SK-N-SH (cell line): ENCODE measurements at places on chromosomes 12 and 14.
A peak's percentile ranks its signal among the peaks of the same experiment; 100 is the strongest.

DNA sequence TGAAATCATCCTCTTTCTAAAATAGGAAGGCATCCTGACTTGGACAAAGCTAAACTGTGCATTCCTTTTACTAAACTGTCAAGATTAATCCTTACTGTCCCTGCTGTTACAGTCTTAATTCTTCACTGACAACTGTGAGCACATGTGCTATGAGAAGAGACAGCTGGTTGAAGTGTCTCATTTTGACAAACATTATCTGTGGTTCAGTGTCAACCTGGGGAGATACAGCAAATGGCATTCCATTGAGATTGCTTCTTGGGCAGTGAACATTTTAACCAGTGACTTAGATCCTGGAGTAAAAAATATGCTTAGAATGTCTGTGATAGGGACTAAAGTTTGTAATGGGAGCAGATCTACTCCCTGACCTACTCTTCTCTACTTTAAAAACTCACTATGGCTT lies 552.6 kb upstream of the ATP2B1 start:
- peaks cover 10% of the 10 kb centered on the region; the same call in 1 of the 2 replicates for H3K4me1 ChIP-seq
- no peak overlapping the region for H3K4me3 ChIP-seq
- H3K36me3 ChIP-seq: no peaks in the 10 kb centered on the region
- no peak for DNase-seq
- H3K27ac ChIP-seq: peak overlapping the region; percentile 86; the same call in 1 of the 2 replicates
- H3K27me3 ChIP-seq: no peaks in the 10 kb centered on the region

DNA sequence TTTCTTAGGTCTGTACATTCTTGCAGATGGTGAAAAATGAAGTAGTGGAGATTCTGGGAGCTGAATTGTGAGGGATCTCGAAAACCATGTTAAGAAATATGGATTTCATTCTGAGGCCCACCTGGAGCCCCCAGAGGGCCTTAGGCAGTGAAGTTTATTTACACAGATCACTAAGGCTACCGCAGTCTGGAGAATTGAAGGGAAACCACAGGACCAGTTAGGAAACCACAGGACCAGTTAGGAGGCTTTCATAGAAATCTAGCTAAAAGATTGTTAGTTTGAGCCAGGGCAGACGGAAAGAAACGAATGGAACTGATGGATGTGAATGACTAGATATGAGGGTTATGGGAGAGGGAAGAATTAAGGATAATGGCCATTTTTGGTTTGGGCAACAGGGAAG lies 7.2 kb downstream of the CBLN3 start:
- no peak overlapping the region for H3K4me3 ChIP-seq
- H3K27me3 ChIP-seq: 0 out of 2 replicates have a peak, but pooled peaks cover 5% of the 10 kb centered on the region

- peaks cover 8% of the 10 kb centered on the region for H3K36me3 ChIP-seq
- no peak overlapping the region for H3K4me3 ChIP-seq
- peaks cover 19% of the 10 kb centered on the region; the same call in 1 of the 2 replicates for H3K4me1 ChIP-seq
- H3K27me3 ChIP-seq: no peaks in the 10 kb centered on the region
- no peak for DNase-seq
These were observed 291.8 kb downstream of the ERC1 start for GRCh38 chr12:1282670-1283315.

- no peak overlapping the region for H3K4me3 ChIP-seq
- H3K27ac ChIP-seq: no peak overlapping the region
- H3K4me1 ChIP-seq: no peaks in the 10 kb centered on the region; the same call in 1 of the 2 replicates
These were observed 45.5 kb downstream of the ZFP36L1 start for GRCh38 chr14:68747393-68747792.

DNA sequence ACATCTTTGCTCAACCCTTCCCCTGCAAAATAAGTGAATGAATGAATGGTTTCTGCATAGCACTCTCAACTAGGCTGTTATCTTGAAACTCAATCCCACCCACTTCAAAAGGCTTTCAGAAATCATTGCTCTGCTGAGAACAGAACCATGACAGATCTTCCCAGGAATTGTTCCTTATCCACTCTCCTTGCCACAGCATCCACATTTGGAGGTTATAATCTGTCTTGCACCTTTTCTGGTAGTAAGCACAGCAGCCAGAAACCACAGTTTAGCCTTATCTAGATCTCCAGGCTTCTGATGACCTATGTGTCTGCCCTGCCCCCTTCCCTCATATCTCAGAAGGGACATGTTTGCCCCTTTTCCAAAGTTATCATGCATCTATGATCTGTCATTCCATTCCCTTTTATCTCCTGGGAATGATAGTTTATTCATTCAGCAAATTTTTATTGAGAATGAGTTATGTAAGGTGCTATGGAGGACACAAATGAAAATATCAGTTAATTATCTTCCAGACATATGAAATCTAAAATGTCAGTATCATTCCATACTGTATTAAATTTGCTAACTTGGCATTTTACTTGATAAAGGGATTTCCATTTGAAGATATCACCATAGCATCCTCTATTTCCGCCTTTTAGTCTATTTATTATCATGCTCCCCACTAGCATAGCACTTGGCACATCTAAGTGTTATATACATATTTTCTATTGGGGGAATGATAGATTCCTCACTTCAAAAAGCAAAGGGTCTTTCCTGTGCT lies 21.4 kb downstream of the LGR5 start:
- H3K27ac ChIP-seq: no peak overlapping the region
- no peak overlapping the region for H3K4me3 ChIP-seq
- DNase-seq: no peak
- peaks cover 5% of the 10 kb centered on the region for H3K4me1 ChIP-seq
- H3K27me3 ChIP-seq: no peaks in the 10 kb centered on the region

GRCh38 chr12:68959891-68960464 lies 27.0 kb upstream of the CPM start:
- H3K27me3 ChIP-seq: no peaks in the 10 kb centered on the region
- H3K4me3 ChIP-seq: no peak overlapping the region
- no peak for DNase-seq
- no peaks in the 10 kb centered on the region for H3K36me3 ChIP-seq
- no peak overlapping the region for H3K27ac ChIP-seq

DNA sequence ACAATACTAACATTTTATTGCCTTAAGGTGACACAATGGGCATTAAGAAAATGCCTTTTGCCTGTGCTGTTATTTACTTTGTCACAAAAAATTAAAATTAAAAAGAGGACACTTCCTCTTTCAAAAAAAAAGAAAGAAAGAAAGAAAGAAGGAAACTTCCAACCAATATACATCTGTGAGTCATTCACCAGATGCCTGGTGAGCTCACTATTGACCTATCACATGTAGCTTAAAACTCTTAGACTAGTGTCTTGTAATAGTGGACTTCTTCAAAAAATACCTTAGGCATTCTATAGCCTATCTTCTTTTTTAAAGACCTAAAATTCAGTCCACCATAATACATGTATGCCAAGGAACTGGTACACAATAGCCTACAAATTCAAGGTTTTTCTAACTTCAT lies 4.9 kb upstream of the SOX5 start:
- no peaks in the 10 kb centered on the region for H3K4me1 ChIP-seq
- no peak overlapping the region for H3K4me3 ChIP-seq
- H3K27ac ChIP-seq: no peak overlapping the region
- H3K27me3 ChIP-seq: peaks cover 12% of the 10 kb centered on the region
- H3K36me3 ChIP-seq: no peaks in the 10 kb centered on the region

GRCh38 chr12:46154221-46154985 lies 114.4 kb downstream of the SLC38A1 start:
- H3K4me1 ChIP-seq: peaks cover 36% of the 10 kb centered on the region; the same call in 1 of the 2 replicates
- H3K27me3 ChIP-seq: no peaks in the 10 kb centered on the region
- DNase-seq: no peak
- peak overlapping the region; percentile 85 for H3K27ac ChIP-seq

DNA sequence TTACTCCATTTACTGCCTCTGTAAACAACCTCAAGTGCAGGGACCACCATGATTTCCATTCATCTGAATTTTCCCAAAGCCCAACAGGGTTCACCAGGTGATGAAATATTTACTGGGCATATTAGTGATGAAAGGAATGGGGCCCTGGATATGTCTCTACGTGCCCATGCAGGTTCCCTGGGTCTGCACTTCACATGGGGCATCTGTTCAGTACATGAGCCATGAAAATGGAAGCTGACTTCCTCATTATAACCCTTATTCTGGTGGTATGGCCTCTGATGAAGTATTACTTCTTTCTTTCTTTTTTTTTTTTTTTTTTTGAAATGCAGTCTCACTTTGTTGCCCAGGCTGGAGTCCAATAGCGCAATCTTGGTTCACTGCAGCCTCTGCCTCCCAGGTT lies 26.5 kb upstream of the CORO1C start:
- H3K27ac ChIP-seq: no peak overlapping the region
- no peaks in the 10 kb centered on the region for H3K4me1 ChIP-seq
- H3K36me3 ChIP-seq: no peaks in the 10 kb centered on the region
- no peak for DNase-seq
- H3K27me3 ChIP-seq: no peaks in the 10 kb centered on the region
- no peak overlapping the region for H3K4me3 ChIP-seq

- H3K27me3 ChIP-seq: peaks cover 9% of the 10 kb centered on the region; the same call in 1 of the 2 replicates
- H3K27ac ChIP-seq: no peak overlapping the region
- H3K4me3 ChIP-seq: peak overlapping the region; percentile 16; the same call in 1 of the 2 replicates
- no peaks in the 10 kb centered on the region for H3K4me1 ChIP-seq
- peak; percentile 76 for DNase-seq
These were observed 21.7 kb upstream of the SLC10A1 start for GRCh38 chr14:69818758-69819191.

DNA sequence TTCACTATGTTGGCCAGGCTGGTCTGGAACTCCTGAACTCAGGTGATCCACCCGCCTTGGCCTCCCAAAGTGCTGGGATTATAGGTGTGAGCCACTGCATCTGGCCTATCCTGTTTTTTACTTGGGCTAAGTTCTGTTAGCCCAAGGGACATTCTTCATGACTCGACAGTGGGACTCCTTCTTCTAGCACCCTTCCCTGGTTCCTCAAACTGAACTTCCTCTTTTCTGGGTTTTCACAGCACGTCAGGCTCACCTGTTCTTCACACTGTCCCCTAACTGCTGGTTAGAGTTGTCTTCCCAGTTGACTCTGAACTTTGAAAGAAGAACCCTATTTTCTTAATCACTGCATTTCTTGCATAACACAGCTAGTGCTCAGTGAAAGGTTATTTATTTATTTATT lies 22.5 kb downstream of the CABP1 start:
- peaks cover 2% of the 10 kb centered on the region; the same call in 1 of the 2 replicates for H3K27me3 ChIP-seq
- H3K4me1 ChIP-seq: no peaks in the 10 kb centered on the region
- H3K4me3 ChIP-seq: no peak overlapping the region
- no peak overlapping the region for H3K27ac ChIP-seq
- no peak for DNase-seq
- no peaks in the 10 kb centered on the region for H3K36me3 ChIP-seq

- H3K4me3 ChIP-seq: no peak overlapping the region
- H3K4me1 ChIP-seq: no peaks in the 10 kb centered on the region
- no peaks in the 10 kb centered on the region for H3K36me3 ChIP-seq
- no peaks in the 10 kb centered on the region for H3K27me3 ChIP-seq
- no peak overlapping the region for H3K27ac ChIP-seq
These were observed 2.8 kb downstream of the GPR19 start for GRCh38 chr12:12693111-12693671.

GRCh38 chr12:130398100-130398848 lies 60.6 kb downstream of the PIWIL1 start:
- no peak for DNase-seq
- no peak overlapping the region for H3K27ac ChIP-seq
- H3K27me3 ChIP-seq: no peaks in the 10 kb centered on the region
- peaks cover 2% of the 10 kb centered on the region; the same call in 1 of the 2 replicates for H3K36me3 ChIP-seq
- no peak overlapping the region for H3K4me3 ChIP-seq

- peaks cover 54% of the 10 kb centered on the region for H3K36me3 ChIP-seq
- H3K27me3 ChIP-seq: no peaks in the 10 kb centered on the region
- no peak overlapping the region for H3K4me3 ChIP-seq
- H3K27ac ChIP-seq: peak overlapping the region; percentile 73; the same call in 1 of the 2 replicates
These were observed 57.1 kb downstream of the NIN start for GRCh38 chr14:50773632-50774541.

DNA sequence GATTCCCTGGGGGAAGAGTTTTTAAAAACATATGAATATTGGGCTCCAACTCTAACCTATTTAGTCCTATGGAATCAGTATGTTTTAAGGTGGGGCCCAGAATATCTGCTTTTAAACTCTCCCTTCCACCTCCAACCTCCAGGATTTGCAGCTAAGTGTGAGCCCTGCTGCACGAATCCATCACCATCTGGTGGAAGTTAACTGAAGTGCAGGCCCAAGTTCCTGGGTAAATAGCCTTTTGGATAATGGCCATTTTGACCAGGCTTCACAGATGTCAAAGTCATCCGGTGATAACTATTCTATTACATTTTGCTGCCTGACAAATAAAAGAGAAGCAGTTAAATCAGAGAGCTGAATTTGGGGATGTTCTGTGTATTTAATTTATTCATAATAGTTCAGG lies 58.1 kb upstream of the RMST start:
- no peak overlapping the region for H3K27ac ChIP-seq
- no peaks in the 10 kb centered on the region for H3K36me3 ChIP-seq
- DNase-seq: peak; percentile 61
- no peaks in the 10 kb centered on the region for H3K27me3 ChIP-seq

DNA sequence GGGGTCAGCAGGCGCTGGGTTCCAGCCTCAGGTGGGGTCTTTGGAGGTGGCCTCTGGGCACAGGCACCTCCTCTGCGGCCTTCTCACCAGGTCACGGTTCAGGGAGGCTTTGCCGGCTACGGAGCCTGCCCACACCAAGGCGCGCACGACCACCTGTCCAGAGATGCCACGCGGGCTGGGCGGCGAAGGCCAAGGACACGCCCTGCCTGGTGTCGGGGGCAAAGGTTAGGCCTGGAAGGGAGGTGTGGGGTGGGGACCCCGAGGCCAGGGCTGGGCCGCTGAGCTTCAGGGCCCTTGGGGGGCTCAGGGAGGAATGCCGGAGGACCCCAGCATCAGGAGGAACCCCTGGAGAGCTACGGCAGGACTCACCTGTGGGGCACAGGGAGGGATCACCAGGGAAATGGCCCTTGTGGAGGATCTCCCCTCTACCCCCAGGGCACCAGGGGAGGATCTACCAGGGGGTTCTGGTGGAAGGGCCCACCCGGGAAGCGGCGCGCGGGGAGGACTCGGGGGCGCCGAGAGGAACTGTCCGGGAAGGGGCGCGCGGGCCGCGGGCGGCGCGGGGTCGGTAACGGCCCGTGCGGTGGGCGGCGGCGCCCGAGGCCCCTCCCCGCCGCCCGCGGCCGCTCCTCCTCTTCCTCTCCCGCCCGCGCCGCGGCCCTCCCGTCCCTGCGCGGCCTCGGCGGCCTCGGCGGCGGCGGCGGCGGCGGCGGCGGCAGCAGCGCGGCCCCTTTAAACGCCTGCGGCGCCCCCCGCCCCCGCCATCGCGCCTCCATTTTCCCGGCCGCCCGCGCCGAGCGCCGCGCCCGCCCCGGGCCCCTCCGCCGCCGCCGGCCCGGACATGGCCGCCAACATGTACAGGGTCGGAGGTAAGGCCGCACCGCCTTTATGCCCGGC lies at the start of gene MTA1:
Gene MTA1 (plus strand): TSS at position 633 of the 897 bp plus-strand sequence. CDS start 209 bp downstream, at position 842.
- peaks cover 12% of the 10 kb centered on the region for H3K4me1 ChIP-seq
- peak; percentile 86 for DNase-seq
- H3K4me3 ChIP-seq: peak within 1 kb of the TSS; percentile 67
- H3K36me3 ChIP-seq: no peaks in the 10 kb centered on the region; the same call in 1 of the 2 replicates
- H3K27me3 ChIP-seq: no peaks in the 10 kb centered on the region

GRCh38 chr14:59869381-59870255 lies 958 bp downstream of the RTN1 start:
- no peak overlapping the region for H3K27ac ChIP-seq
- peak overlapping the region; percentile 82 for H3K4me3 ChIP-seq
- DNase-seq: peak; percentile 53
- H3K4me1 ChIP-seq: no peaks in the 10 kb centered on the region
- H3K27me3 ChIP-seq: 0 out of 2 replicates have a peak, but pooled peaks cover 16% of the 10 kb centered on the region
- H3K36me3 ChIP-seq: no peaks in the 10 kb centered on the region
